NCI-H2107 (cell line): ENCODE measurements at places on chromosomes 7 and 10.

DNA sequence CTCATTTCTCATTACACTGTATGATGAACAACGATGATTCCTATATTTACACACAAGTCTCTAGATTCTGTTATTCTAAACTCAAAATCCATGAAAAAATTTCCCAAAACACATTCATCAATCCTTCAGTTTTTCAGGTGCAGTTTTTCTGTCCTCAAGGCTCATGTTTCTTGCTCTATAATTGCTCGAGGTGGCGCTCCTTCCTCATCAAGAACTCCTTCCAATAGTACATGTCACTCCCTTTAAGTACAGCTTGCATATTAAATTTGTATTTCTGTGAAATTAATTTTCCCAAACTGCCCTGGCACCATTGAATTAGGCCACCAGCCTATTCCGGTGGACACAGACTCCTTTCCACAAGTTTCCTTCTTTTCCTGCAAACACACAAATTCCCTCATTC lies 188.7 kb upstream of the MINDY3 start:
- no peak for DNase-seq

DNA sequence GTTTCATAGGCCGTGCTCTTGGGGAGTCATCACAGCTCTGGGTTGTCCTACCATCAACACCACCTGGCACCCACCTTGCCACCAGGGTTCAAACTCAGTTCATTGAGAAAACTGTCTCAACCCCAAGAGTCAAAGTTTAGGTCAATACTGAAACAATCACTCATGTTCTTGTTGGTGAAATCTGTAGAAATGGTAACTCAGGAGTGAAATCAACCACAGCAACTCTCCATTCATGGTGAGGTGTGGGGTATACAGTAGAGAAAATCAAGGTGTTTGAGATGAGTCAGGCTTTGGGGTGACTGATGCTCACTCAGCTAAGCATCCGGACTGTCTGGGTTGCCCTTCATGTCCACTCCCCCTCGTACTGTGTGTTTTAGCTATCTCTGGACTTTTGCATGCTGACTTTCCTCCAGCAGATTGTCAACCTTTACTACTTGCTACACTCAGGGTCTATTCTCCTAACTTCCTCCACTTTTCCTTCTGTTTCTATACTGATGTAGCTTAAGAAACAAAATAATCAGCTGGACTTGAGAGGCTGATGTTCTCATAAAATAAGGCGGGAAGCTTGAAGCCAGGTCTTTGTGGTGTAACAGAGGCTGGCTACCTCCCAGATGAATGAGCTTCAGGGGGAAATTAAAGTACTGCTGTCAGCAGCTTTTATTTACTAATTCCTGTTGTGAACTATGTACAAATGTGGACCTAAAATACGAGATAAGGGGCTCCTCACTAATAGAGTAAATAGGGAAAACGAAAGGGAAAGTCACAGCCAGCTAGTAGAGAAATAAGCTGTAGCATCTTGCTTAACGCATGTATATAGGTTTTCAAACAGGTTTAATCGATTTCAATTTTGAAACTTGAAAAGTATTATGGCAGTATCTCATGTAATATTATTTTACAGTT lies 173.6 kb upstream of the AKR1E2 start:
- DNase-seq = no peak

- no peak for DNase-seq
Measured at GRCh38 chr7:21304808-21305375, 123.0 kb upstream of the SP4 start.

DNA sequence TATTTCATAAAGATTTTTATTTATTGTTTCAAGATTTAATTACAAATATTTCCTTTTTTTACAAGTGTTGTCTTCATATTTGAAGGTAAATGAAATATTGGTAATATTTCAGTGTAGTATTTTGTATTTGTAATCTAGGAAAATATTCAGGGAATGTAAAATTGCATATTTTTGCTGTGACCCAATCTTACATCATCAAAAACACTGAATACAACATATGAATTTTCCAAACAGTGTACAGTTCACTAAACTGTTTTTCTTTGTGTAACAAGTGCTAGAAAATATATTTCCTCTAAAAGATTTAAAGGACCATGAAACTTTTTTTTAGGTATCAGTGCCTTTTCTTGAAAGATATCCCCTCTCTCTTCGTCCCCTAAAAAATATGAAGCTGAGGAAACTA lies 251.9 kb upstream of the KCND2 start:
- DNase-seq = no peak

- no peak for DNase-seq
Measured at GRCh38 chr7:117892821-117893220, 19.6 kb upstream of the CTTNBP2 start.

GRCh38 chr7:1931256-1931950 lies 261.3 kb downstream of the ELFN1 start:
- DNase-seq = no peak

DNA sequence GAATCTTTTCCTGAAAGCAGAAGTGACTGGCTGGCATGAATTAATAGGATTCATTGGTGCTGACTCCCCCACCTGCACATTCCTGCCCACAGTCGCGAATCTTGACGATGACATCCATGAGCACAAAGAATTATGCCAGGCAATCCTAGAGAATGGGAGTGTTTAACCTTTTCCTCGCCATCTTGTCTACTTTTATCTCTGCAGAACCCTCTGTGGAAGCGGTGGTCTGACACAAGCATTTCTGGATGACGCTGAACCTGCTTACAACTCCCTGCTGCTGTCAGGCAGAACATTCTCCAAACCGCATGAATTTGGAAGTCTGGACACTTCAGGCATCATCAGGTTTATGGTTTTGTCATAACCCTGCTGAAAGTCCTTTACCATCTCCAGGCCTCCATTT lies 36.5 kb downstream of the KLF6 start:
- no peak for DNase-seq

DNA sequence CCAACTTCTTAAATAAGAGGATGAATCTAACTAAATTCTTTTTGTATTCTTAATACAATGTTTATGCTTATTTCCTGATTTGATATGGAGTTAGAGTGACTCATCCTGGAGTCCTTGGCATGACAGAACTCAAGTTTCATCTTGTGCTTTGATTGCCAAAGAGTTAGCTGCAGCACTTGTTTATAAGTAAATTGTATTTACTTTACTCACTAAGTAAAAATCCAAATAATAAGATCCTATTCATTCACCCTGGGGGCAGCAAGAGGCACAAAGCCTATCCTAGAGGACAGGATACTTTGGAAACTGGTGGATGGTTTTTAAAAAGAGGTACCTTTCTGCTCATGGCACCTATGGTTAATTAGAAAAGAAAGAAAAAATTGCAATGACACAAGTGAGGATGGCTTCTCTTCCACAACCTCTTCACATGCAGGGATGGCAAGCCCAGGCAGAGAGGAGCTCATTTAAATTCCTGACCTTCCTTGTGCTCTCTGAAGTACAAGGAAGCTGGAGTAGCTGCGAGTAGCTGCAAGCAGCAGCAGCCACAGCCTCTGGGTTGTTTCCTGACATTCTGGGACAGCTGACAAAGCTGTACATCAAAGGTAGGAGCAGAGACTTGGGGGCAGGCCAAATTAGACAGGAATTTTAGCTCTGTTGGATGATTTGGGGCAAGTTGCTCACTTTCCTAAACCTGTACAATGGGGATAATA lies 28.5 kb upstream of the CROT start:
- DNase-seq = no peak

GRCh38 chr7:118755067-118755625 lies 530.6 kb downstream of the ANKRD7 start:
- no peak for DNase-seq
